Cortex of kidney (tissue), 1 donor: ENCODE measurements at places on chromosomes 2 and 18.

GRCh38 chr18:10009321-10010144 lies 95.7 kb downstream of the VAPA start:
- no peak for DNase-seq

DNA sequence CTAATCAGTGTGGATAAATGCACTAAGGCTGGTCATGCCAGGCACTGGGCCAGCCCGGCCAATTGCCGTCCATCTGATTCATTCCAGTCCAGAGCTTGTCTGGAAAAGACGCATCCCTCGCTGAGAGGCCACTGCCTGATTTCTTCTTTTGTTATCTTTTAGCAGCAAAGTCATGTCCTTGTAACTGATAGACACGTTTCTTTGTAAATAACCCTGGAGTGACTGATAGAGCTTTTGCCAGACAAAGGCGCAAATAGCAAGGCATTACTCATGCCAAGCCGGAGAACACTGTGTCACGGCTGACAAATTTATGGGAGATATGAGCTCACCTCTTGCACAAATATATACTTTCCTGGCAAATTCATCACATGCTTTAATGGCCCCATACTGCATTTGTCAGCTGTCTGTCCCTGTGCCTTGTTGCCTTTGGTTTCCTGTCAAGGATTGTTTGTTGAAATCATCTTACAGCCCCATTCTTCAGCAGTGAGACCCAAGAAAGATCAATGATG lies 164.4 kb downstream of the ETAA1 start:
- no peak for DNase-seq

GRCh38 chr18:22550366-22550765 lies 132.7 kb upstream of the CTAGE1 start:
- DNase-seq: no peak

DNA sequence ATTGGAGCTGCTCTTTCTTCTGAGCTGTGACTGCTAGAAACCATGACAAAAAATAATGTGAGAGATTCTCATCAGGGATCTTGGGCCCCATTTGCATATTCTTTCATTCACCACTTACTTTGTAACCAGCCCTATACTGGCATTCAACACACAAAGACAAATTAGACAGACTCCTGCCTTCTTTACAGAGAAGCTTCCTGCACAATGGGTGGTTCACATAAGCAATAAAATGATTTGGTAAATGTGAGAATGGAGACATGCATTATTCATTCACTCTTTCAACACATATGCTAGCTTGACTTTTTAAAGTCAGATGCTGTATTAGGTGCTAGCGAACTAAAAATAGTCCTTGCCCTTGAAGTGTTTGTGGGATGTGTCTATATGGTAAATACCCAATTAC lies 174.4 kb downstream of the NCKAP5 start:
- DNase-seq: no peak

- DNase-seq: no peak
Observed at GRCh38 chr2:203798296-203799087, 69.1 kb upstream of the CTLA4 start.

- no peak for DNase-seq
Observed at GRCh38 chr2:237170020-237170419, 84.3 kb downstream of the COPS8 start.

- no peak for DNase-seq
Observed at GRCh38 chr2:62293490-62294271, 97.8 kb downstream of the B3GNT2 start.

DNA sequence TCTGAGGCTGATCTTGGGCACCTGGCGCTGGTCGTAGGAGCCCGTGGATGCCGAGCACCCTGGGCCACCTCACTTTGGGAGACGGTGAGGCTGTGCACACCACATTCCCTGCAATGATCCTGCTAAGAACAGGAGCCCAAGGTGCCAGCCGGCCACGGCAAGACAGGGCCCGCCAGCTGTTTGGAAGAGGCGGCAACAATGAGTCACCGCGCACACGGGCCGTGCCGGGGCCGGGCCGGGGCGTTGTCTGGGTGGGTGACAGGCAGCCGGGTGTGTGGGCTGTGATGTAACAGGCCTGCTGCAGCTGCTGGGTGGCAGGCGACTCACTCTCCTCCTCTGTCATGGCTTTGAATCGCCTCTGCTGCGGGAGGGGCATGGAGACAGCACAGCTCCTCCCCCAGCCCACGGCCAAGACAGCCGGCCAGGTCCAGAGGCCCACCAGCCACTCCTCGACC lies 49.7 kb upstream of the ODC1 start:
- DNase-seq: no peak

- no peak for DNase-seq
Observed at GRCh38 chr18:25299426-25300300, 52.3 kb downstream of the ZNF521 start.
